ENCODE measurements at places on chromosomes 16 and 17.

GRCh38 chr16:70713342-70713741, 27.5 kb upstream of the MTSS2 start:
- DNase-seq, result no peak

DNA sequence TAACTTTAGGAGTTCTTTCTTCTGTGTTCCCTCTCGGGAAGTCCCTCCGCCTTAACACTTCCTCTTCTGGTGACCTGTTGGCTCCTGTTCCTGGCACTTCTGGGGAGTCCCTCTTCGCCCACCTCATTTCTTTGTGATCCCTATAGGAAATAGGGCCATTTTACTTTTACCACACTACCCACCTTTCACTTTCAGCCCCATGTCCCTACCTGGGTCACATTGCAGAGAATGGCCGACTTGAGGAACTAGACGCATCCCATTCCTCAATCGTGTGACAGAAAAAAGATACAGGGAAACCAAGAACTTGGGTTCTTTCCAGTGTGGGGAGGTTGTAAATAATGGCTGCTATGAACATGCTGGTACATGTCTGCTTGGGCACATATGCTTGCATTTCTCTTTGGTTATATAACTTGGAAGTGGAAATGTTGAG, 6.6 kb downstream of the IL21R start:
- DNase-seq, result no peak

DNA sequence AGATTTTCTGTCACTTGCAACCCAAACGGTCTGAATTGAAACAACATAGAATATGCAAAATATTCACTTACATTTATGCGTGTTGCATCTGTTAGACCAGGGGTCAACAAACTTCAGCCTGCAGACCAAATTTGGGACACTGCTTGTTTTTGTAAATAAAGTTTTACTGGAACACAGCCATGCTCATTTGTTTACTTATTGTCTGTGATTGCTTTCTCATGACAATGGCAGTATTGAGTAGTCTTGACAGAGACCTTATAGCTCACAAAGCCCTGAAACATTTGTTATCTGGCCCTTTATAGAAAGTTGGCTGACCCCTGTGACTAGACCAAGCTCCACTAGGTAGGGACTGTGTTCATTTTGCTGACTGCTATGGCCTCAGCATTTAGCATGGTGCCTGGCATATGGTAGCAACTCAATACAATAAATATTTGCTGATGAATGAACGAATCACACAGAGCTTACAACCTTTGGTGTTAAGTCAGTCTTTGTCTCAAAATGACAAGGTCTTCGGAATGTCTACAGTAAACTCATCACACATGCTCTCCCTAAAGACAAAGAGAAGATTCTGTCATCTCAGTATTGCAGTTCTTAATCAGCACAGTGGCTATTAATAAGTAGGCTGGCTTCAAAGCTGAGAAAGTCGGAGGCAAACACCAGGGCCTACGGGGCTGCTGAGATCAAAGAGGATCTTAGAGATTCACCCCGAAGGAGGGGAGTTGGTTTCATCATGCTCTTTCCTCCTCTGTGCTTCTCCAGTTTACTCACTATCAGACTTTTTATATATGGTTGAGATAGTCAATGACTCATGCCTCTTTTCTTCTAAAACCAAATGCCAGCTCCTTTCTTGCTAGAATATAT, 95.2 kb upstream of the AXIN2 start:
- no peak for DNase-seq

DNA sequence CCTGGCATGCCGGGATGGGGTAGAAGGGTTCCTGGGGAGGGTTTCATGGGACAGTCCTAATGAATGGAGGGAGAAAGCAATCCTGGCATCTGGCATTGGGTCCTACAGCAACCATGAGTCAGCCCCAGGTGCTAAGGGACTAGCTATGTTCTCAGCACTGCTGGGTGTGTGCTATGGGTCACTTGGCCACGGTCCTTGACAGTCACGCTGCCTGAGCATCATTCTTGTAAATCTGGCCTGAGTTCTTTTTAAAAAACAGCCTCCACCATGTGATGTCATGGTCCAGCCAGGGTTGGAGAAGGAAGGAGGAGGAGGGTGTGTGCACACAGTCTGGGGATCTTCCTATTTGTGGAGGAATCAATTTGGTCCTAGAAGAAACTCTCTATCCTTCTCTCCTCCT, 6.2 kb upstream of the RAMP2 start:
- DNase-seq, result no peak

DNA sequence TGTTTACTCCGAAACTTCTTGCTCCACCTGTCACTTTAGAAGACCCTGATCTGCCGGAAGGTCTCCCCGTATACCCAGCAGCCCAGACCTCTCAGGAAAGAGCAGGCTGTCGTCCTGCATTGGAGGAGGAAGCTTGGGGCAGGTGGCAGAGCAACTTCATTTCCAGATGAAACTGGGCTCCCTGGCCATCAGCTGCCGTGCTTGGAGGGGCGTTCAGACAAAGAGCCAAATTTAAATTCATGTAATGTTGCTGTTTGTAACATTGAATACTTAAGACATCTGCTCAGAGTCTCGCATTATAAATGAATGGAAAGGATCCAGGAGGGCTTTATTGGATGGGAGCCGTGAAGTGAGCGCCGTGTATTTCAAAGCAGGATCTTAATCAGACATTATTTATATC, 628.5 kb downstream of the MAF start:
- DNase-seq, result no peak

Data from hindlimb muscle (tissue), 1 donor.